ENCODE measurements at places on chromosomes 5 and 9. TPM values are rescaled to one million over a fixed set of nuclear protein-coding genes. Genes with fewer than 3 reads are reported as not detected.

VCAN gene
- polyA plus RNA-seq, result 0.84 TPM

DNA sequence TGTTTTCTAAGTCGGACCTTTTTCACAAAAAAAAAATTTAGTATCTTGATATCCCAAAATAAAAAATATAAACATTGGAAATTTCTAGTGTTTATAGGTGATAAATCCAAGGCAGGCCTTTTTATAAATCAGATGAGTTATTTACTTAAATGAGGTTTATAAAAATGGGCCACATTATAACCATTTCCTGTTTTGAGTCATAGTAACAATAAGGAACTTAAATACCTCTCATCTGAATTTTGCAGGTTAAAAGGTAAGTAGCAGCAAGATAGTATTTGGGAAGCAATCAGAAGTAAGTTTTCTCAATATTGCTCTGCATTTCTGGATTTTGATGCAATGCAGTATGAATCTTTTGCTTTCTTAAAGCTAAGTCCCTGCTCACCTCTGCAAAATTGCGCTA, 3.9 kb downstream of the SPTAN1 start:
- DNase-seq, result no peak

C1QTNF3 gene
- 8.5 TPM for polyA plus RNA-seq

GRCh38 chr5:168339109-168339771, 47.8 kb downstream of the WWC1 start:
- no peak for DNase-seq

GRCh38 chr9:124256517-124257069, 1.2 kb upstream of the NEK6 start:
- DNase-seq, result no peak

PCDHA3 gene
- polyA plus RNA-seq, result 1.2 TPM

GRCh38 chr5:154262342-154262741, 71.8 kb downstream of the GALNT10 start:
- DNase-seq, result no peak

- DNase-seq, result no peak
Observed at GRCh38 chr5:86570427-86571083, 47.2 kb upstream of the COX7C start.

- DNase-seq, result no peak
Observed at GRCh38 chr5:172159016-172159415, 29.0 kb downstream of the STK10 start.

WDR38 gene
- not detected for polyA plus RNA-seq

DNA sequence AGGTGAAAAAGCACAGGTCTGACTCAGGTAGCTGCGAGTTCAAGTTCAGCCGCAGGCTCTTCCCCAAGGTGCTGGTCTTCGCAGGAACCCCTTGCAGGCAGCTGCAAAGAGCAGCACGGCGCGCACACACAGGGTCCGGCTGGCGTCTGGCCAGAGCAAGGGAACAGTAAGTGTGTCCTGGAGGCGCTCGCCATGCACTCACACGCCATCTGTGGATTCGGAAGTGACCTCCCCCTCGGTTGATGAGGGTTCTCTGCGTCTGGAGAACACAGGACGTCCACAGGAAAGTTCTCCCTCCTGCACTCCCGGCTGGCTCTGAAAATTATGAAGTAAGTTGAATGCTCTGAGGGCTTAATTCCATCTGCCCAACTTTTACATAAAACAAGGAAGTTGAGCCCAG, 14.0 kb upstream of the EGFL7 start:
- DNase-seq, result no peak

- DNase-seq, result no peak
Observed at GRCh38 chr5:2188661-2189060, 305.9 kb upstream of the IRX4 start.

PLAC8L1 gene
- 0.61 TPM for polyA plus RNA-seq

F2R gene
- polyA plus RNA-seq, result 1.9 TPM

PCDH1 gene
- polyA plus RNA-seq, result 10.1 TPM

DNA sequence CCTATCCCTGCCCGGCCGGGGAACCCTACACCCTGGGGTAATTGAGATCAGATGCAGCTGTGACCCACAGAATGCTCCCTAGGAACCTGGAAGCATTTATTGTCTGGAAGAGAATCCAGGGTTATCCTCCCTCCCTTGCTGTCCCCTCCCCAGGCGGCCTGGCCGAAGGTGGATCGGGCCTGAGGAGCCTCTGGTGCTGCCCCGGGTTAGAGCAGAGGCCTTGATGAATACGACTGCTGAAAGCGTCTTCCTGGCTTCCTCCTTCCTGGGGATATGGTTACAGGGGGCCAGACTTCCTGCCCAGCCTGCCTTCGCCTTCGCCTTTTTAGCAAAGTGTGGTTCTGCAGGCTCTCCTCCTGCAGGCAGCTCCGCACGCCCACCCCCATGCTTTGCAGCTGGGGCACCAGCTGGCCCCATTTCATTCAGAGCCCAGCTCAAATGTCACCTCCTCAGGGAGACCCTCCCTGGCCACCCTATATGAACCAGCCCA, 22.5 kb upstream of the PTGS1 start:
- no peak for DNase-seq

DNA sequence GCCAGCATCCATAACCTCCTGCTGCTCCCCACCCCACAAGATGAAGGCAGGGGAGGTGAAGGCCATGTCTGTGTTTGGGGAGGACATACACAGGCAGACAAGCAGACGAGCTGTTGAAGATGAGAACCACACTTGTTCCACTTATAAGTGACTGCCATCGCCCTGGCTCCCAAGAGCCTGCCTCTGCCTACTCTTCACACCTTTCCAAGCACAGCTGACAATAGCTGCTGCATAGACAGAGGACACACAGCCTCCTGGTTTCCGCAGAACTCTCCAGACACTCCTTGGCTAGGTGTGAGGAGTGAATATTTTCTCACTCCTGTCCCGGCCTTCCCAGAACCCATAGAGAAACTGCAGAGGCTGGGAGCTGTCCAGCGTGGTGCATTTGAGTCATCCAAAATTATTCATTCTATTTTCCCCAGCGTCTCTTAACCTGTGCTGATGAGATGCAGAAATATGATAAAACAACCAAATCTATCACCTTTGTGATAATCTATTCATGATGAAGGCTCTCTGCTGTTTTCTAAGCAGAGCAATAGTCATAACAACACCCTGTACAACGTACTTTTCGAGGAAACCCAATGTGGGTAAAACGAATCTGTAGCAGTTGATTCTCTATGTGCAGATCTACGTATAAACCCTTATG, 24.7 kb downstream of the KLF9 start:
- no peak for DNase-seq

CTXN3 gene
- polyA plus RNA-seq, result not detected

DNA sequence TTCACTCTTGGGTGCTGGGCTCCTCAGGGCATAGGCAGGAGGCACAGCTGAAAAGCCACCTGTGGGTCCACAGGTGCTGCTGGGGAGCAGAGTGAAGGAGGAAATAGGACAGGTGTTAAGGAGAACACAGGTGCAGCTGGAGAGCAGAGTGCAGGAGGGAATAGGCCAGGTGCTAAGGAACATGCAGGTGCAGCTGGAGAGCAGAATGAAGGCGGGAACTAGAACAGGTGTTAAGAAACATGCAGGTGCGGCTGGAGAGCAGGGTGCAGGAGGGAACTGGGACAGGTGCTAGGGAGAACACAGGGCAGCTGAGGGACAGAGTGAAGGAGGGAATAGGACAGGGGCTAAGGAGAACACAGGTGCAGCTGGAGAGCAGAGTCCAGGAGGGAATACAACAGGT, 43.8 kb upstream of the PLEKHG4B start:
- DNase-seq, result no peak

DNA sequence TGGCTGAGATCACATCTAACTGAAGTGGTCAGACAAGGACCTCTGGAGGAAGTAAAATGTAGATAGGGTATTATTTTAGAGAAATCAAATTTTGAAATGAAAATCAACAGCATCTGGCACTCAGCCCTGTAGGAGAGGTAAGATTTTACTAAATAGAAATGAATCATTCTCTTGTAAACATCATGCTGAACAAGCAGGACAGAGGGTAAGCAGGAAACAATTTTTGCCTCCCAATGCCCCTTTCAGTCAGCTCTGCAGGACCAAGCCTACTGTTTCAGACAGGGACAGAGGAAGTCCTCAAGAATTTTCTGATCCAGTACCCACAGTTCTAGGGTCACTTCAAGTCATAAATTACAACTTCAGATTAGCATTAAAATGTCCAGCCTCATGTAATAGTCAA, 190.1 kb downstream of the ESM1 start:
- DNase-seq, result no peak

Measured in pancreas (tissue), 10 donors.